NCI-H226 (cell line): ENCODE measurements at places on chromosomes 3 and 15.

DNA sequence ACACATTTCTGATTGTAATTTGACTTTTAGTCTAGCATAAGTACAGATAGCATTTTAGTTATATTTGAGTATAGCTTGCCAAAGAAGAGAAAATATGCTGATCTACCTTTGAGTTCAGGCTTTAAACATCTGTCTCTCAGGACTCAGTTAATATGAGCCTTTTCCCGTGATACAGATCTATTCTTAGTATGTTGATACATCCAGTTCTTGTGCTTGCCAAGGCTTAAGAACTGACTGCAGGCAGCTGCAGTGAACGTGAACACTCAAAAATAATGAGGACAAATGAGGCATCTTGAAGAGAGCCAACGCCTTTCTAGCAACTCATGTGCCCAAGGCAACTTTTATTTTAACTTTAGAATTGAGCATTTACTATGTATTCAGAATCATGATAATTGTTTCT, 325.5 kb downstream of the SI start:
- no peak for DNase-seq

DNA sequence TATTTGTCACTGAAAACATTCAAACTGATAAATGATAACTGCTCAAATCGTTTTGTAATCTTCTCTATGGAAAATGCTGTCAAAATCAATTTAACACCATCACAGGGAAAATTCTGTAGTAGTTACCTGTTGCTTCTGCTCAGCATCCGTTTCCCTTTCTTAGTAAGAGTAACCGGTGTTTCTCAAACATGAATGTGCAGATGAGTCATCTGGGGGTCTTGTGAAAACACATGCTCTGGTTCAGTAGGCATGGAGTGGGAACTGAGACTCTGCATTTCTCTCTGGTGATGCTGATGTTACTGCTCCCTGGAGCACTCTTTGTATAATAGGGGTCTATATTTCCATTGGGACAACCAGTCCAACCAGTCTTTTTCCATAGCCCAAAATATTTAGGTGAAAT, 145.1 kb downstream of the SEMA6D start:
- no peak for DNase-seq

GRCh38 chr3:58037141-58037910, 29.1 kb downstream of the FLNB start:
- DNase-seq: no peak

DNA sequence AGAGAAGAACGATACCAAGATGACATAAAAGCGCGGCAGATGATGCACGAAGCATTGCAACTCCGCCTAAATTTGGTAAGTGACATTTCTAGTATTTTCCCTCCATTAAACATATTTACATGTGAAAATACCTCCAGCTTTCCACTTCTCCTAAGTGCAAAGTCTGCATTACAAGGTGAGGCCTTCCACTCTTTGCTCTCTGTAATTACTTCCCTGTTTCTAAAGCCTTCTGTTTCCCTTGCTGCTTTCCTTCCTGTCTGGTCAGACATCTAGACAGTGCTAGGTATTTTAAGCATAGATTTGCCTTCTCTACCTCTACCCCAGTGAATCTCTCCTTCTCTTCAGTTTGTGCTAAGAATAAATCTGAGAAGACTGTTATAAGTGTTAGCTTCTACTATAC, 1.9 kb downstream of the P2RY12 start:
- DNase-seq: no peak

DNA sequence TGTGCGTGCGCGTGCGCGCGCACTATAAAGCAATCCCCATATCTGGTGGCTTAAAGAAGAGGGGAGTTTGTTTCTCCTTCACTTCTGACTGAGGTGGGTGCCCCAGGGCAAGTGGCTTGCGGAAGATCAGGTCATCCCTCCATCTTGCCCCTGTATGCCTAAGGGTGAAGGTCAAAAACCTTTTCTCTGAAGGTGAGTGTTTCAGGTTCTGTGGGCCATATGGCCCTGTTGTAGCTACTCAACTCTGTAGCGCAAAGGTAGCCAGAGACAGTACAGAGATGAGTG, 5.5 kb downstream of the ABTB1 start:
- no peak for DNase-seq

- peak; percentile 17 for DNase-seq
These were observed 2.0 kb upstream of the SOX2 start for GRCh38 chr3:181709537-181710279.

- no peak for DNase-seq
These were observed 31.1 kb downstream of the CACNA2D3 start for GRCh38 chr3:54153477-54153876.
